Neural crest cell (in vitro differentiated cells): ENCODE measurements at places on chromosomes 13 and 19.

DNA sequence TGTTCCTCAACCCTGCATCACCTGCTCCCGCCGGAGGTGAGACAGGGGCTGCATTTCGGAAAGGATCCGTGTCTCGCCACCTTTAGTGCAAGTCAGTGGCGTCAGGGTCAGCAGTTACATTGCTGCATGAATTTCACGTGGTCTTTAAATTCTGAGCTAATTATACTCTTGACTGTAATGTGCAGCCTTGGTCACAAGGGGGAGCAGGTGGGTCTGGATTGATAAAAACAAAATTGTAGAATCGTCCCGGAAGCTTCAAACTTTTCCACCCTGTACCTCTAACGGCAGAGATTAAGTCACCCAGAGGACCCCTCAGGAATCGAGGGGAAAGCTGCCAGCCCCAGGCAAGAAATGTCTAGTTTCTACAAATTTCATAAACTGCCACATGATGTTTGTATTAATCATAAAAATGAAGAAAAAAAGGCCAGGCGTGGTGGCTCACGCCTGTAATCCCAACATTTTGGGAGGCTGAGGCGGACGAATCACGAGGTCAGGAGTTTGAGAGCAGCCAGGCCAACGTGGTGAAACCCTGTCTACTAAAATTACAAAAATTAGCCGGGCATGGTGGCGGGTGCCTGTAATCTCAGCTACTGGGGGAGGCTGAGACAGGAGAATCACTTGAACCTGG is 20.2 kb downstream of the BBC3 start:
- DNase-seq, result peak; percentile 86

- peak; percentile 17 for DNase-seq
Observed at GRCh38 chr19:46745521-46746280, at the start of gene FKRP. Gene FKRP, plus strand, starts transcription at chr19:46746057. Its CDS starts 9,394 bp downstream, at chr19:46755451.

GRCh38 chr19:34018546-34018945 is 153.8 kb upstream of the LSM14A start:
- DNase-seq, result no peak

DNA sequence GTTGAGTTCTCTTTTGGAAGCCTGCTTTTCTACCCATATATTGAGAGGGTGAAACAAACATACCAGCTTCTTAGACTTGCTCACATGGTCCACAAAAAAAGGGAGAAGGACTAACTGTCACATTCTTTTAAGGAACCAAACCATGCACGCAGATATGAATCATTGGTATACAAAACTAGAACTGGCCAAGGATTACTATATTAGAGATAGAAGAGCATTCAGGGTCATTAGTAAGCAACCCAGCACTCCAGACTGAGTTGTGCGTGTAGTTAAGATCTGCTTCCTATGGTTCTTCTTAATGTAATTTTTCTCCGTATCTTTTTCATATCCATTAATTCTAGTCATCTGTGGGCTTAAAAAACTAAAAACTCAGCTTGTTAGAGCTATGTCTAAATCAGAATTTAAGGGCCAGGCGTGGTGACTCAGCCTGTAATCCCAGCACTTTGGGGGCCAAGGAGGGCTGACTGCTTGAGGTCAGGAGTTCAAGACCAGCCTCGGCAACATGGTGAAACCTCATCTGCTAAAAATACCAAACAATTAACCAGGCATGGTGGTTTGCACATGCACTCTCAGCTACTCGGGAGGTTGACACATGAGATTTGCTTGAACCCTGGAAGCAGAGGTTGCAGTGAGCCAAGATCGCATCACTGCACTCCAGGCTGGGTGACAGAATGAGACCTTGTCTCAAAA is 19.6 kb downstream of the ALG5 start:
- DNase-seq, result no peak

DNA sequence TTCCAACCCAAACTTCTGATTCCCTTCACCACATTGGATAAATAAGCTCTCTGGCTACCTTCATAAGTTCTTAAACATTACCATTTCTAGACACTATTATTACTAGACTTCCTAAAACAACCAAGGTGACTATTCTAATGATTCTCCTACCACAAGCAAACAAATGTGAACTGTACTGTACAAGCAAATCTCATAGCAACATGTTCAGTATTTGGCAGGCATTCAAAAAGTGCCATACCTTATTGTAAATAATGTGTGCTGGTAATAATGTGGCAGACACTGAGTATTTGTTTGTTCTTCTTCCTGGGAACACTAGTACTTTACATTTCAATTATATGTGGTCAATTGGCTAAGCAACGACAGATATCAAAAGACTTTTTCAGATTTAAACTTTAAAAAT is 986.0 kb upstream of the SPRY2 start:
- DNase-seq, result no peak

DNA sequence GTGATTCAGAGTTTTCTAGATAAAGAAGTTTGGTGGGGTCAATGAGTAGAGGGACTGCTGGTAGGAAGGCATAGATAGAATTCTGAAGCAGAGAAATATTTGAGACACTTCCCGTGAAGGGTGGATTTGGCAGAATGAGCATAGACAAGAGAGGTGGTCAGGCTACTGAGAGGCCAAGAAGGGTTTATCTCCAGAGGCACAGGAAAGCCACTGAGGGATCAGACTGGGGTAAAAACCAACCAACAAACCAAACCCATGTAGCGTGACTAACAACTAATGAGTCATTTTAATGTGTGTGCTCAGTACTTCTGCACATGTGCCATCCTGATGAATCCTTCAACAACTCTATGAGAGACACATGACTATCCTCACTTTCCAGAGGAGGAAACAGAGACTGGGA is 60.0 kb upstream of the SERP2 start:
- no peak for DNase-seq

DNA sequence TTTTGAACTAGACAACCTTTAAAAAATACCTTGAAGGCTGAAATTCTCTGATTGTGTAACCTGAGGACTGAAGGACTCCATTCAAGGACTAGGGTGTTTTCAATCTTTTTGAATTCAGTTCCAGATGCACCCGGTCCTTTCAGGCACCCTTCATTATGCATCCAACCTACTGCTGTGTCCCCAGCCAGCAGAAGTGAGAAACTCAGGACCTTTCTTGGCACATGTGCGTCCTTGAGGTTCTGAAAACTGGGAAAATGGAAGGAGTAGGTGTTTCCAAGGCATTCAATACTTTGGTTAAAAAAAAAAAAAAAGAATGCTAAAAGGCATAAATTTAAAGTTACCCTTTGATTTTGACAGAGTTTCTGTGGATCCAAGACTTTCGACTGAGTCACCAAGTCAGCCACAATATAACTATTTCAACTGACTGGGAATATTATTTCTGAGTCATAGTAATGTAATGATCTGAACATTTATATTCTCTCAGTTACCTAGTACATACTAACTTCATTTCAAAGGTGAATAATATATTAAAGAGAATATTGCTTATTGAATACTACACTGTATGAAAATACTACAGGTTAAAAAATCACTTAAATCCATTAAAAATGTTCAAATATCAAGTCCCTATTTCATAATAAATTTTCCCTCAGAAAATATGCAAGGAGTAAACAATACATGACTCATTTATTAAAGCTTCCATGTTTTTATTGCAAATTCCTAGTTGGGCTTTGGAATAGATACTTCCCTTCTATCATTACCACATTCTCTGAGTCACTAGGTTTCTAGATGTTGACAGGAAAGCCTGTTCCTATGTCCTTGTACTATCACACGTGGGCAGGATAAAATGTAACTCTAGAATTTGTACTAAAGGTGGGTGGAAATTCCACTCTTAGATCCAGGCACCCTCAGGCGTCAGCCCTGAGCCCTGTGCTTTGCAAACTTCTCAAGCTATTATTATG is 2.4 kb upstream of the ITGBL1 start:
- DNase-seq, result no peak

DNA sequence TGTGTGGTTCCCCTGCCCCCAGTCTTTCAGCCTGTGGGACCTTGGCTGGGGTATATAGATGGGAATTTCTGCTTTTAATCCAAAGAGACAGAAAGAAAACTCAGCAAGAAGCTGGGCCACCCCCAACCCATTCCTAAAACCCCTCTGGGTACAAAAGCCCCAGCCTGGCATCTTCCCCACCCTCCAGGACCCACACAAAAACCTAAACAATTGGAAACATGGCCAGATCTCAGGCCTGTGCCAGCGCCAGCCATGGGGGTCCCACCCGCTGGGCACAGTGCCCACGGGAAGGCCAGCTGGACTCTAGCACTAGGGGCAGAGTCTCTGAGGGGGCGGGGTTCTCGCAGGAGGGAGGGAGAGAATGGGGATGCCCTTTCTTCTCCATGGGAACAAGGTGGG is 8.6 kb downstream of the LYL1 start:
- no peak for DNase-seq

- DNase-seq, result no peak
Observed at GRCh38 chr13:40564342-40565001, 102.0 kb downstream of the FOXO1 start.

- no peak for DNase-seq
Observed at GRCh38 chr13:110912651-110913051, 2.2 kb downstream of the ANKRD10 start.

- no peak for DNase-seq
Observed at GRCh38 chr13:34620074-34620850, 321.8 kb upstream of the NBEA start.

DNA sequence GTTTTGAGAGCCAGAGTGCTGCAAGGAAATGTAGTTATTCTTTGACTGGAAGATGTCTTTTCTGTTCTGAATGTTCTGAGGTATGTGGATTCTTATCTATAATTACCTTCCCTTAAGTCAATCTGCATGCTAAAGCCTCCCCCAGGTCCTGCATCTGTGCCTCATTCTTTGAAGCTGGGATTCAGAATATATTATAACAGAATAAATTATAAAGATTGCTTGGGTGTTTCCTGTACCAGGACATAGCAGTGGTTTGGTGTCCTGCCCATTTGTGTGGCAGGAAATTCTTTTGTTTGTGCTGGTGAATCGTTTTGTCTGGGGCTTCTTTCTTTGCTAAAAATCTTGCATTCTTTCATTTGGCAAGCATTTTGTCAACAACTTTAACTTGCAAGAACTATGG is 60.2 kb downstream of the ITGBL1 start:
- no peak for DNase-seq

DNA sequence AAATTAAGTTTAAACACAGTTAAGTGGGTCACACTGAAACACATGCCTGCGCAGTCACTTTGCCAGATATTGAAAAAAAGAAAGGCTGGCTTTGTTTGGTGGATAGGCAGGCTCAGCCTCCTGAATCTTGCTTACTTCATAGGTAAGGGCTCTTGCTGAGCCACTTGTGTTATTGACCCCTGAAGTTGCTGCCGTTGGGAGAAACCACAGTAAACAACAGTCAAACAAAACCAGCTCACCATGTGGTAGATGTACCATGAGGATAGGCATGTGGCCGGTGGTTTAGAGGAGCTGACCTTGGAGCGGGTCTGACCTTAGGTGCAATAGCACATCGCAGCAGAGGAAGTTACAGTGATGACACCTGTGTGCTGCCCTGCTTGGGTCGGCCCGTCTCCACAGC is 52.2 kb downstream of the SPATA13 start:
- DNase-seq, result no peak

GRCh38 chr13:90443268-90443667 is 904.2 kb upstream of the MIR17HG start:
- no peak for DNase-seq

DNA sequence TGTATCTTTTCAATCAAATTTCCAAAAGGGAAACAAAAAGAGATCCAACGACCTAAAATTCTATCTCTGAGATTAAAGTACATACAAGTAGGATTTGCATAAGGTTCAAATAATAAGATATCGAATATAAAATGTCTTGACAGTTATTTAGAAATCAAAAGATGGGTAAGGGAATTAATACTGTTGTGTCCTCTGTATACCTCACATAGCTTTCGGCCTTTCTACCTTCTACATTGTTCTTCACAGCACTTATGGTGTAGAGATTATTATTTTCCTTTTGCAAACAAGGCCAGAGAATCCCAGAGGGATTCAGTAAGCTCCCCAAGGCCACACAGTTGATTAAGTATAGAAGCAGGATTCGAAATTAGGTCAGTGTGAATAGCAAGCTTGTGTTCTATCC is 403.6 kb downstream of the SPRY2 start:
- DNase-seq, result no peak

DNA sequence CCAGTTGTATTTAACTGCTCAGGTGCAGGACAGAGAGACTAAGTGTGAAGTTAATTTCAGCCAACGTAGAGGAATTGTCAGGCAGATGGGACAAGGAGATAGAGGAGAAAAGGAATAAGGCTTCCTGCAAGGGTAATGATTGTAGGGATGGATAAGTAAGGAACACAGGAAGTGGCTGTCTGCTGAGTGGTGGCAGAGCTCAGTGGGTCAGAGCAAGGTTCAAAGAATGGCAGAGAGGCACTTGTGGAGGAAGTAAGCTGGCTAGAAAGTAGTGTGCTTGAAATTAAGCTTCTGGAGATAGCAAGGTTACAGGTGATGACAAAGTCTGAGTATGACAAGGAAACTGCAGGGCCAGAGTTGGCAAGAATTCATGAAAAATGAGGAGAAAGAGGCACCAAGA is 47.9 kb downstream of the USPL1 start:
- no peak for DNase-seq

DNA sequence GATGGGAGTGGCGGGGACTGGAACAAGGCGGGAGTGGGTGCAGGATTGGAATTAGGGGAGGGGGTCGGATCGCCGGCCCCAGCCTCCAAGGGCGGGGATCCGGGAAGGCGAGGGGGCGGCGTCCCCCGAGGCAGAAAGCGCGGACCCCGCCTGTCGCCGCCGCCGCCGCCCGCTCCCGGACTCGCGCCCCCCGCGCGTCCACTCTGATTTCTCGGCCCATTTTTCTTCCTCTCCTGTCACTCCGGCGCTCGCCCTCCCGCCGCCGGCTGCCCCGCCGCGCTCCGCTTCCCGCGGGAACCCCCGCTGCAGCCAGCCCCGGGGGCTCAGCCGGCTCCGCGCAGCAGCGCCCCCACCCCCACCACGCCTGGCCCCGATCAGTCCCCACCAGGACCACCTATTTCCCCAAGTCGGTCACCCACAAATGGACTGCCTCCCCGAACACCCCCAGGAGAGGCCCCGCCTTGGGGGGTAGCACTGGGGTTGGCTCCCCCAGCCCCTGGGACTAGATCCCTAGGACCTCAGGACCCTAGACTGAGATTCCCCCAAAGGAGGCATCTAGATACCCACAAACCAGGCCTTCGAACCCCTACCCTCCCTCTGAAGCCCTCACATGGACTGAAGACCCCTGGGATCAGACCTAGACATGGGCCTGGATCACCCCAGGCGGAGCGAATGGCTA is 12.6 kb upstream of the ERFL start:
- DNase-seq, result no peak

DNA sequence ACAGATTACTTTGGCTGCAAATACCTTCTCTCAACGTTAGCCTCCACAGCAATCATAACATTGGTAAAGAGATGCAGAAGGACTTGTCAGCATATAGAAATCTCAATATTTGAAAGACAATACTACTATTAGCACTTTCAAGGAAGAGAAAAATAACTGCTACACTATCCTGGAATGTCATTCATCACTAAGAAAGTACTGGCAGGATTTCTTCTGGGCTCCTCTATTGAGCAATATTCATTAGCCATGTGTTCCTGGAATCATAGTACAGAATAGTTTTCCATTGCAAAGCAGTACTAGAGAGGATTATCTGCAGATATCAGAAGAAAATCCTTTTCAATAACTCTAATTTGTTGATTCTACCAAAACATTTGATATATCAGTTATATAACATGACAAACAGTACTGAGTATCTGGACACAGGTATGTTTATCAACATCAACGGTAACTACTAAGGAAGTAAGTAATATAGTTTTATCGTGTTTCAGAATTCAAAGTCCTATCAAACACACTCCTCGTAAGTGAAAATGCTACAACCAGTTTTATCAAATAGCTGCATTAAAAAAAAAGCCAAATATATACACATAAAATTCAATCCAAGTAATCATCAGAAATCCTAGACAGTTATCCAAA is 27.3 kb downstream of the INTS6 start:
- DNase-seq, result no peak

GRCh38 chr13:41487222-41487621 is 29.9 kb downstream of the RGCC start:
- DNase-seq, result no peak

GRCh38 chr13:79457390-79457789 is 23.6 kb upstream of the NDFIP2 start:
- DNase-seq, result no peak
